Left colon (tissue), 2 donors: ENCODE measurements at places on chromosomes 7 and 10. TPM values are rescaled to one million over a fixed set of nuclear protein-coding genes. Genes with fewer than 3 reads are reported as not detected.

DNA sequence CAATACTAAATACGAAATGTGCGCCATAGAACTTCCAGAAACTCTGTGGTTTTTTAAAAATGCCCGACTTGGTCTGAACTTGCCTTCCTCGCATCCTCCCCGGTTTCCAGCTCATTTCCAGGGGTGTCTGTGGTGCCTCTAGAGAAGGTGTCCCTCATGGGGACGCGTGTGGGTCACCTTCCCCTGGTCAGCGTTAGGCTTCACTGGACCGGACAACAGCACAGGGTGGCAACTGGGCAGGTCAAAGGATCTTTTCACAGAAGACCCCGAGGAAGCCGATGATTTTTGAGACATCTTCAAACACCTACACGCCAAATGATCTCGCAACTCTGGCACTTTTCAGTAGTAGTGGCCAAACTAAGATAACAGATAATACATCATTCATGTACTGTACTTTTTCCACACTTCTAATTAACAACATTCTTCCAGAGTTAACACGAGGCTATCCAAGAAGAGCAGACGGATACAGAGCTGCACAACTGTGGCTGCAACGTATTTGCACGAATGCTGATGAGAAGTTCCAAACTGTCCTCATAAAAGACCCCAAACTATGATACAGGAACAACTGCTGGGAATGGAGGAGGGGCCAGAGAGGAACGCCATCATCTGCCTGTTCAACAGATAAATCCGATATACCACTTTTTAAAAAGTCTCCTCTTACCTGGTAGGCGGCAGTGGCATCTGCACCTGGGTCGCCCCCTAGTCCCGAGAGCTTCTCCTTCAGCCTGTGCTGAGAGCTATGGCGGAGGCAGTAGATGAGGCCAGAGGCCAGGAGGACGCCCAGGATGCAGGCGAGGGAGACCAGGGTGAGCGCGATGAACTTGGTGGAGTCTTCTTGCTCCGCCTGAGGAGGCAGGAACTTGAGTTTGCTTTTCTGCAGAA is 345.5 kb downstream of the DNAJB6 start:
- no peak for DNase-seq

- DNase-seq = no peak
These were observed 214.8 kb upstream of the ADO start for GRCh38 chr10:62589689-62590088.

DNA sequence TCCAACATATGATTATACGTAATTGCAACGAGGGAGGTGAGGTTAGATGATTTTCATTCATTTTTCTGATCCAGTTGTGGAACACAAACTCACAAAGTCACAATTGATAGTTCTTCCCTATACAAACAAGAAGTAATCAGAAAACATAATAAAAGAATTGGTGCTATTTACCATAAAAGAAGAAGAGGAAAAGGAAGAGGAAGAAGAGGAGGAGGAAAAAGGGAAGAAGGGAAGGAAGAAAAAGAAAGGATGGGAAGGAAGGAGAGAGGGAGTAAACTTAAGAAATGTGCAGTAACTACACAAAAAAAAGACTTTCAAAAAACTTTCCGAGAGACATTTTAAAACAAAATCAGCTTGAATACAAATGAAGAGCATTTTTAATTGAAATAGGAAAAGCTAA is 65.0 kb downstream of the CCDC71L start:
- no peak for DNase-seq

DNA sequence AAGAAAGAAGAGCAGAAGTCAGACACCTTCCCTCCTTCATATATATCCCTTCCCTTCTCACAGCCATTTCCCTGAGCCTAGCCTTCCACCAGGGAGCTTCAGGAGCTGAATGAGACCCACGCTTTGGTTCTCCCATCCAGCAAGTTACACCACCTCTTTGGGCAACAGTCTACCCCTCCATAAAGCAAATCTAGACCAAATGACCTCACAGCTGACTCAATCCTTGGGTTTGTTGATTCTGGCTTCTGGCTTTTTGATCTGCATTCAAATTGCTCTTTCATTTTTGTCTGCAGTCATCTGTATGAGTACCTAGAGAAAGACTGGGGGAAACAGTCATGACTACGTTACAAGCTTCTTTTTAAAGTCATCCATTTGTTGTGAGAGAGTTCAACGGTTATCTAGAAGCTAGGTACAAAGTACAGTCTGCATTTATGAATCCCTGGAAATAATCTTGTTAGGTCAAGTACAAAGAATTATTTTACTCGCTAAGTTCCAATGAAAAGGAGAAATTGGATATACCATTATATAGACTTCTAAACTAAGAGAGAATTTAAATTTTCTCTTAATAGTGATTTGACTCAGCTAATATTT is 86.3 kb downstream of the RAB11FIP2 start:
- no peak for DNase-seq

DNA sequence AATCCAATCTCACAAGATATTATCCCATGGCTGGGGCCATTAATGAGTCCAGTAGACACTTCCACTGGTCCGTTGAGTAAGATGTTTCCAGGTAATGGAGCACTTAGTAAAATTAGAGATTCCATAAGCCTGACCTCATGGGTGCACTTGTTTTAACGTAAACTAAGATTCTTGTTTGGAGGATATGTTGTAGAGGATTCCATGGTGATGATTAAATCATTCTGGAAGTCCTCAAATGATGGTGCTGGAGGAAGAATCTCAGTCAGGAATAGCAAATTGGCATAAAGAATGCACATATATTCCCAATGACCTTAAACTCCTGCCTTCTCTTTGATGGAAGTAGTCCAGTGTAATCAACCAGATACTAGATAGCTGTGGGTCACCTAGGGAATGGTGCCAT is 161.9 kb upstream of the PCLO start:
- no peak for DNase-seq

GRCh38 chr10:3045471-3046209 is 21.7 kb upstream of the PFKP start:
- DNase-seq = peak; percentile 64

GRCh38 chr7:137970253-137970975 is 31.5 kb downstream of the CREB3L2 start:
- DNase-seq = no peak

DNA sequence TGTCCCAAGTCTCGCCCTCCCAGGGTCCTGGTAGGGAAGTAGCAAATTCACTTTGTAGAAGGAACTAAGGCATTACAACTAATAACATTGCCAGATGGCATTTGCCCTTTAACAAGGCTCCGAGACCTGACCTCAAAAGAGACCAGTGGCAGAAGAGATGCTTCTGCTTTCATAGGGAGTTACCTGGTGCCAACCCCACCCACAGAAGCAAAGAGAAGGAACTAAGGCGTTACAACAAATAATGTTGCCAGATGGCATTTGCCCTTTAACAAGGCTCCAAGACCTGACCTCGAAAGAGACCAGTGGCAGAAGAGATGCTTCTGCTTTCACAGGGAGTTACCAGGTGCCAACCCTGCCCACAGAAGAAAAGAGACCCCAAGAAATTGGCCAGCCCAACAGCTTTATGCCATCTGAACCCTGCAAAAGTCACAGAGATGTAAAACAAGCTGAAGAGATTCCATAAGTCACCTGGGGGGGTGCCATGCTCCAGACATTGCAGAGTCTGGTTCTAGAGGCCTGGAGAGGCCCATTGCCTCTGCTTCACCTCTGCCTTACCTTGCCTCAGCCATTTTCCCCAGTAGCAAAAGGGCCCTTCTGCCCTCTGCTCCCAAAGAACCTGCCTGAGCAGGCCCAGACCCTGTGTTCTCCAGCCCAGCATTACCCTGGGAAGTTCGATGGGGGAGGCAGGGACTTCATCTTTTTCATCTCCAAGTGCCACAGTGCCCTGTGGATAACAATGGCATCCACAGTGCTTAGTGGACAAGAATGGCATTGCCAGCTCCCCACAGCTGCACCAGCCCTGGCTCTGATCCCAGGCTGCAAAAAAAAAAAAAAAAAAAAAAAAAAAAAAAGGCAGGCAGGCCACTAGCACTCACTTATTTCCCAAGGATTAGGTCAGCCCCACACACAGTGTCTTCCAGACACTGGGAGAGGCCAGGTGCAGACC is 179.5 kb upstream of the PLXNA4 start:
- DNase-seq = no peak

- DNase-seq = peak; percentile 21
These were observed 529 bp downstream of the ZNF853 start for GRCh38 chr7:6615723-6616555.

- DNase-seq = peak; percentile 49
These were observed 20.3 kb downstream of the MYOF start for GRCh38 chr10:93461807-93462178.

- no peak for DNase-seq
These were observed 84.2 kb downstream of the FANK1 start for GRCh38 chr10:125980521-125981035.

GRCh38 chr10:7389844-7390243 is 21.0 kb downstream of the SFMBT2 start:
- no peak for DNase-seq

DNA sequence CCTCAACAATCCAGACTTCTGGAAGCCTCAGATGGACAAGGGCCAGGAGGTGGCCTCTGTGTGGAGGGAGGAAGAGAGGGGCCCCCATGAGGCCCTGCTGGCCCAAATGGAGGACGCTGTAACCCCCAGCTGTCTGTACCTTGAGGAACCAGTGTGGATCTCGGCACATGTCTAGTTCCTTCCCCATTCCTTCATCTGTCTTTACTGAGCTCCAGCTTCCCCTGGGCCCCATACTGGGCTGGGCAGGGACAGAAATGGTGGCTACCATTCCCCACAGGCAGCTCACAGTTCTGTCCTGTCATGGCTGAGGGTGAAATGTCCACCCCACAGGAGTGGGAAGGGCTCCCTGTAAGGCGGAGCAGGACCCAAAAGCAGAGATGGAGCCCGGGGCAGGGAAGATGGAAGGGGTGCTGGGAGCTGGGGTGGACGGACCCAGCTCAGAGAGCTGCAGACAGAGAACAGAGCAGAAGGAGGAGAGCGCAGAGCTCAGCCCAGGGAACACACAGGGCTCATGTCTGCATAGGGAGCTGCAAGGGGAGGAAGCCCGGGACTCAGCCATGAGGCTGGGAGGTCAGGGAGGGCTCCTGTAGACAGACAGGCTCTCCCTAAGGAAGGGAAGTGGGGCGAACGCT is 22.8 kb downstream of the ANTXRL start:
- peak; percentile 8 for DNase-seq

DNA sequence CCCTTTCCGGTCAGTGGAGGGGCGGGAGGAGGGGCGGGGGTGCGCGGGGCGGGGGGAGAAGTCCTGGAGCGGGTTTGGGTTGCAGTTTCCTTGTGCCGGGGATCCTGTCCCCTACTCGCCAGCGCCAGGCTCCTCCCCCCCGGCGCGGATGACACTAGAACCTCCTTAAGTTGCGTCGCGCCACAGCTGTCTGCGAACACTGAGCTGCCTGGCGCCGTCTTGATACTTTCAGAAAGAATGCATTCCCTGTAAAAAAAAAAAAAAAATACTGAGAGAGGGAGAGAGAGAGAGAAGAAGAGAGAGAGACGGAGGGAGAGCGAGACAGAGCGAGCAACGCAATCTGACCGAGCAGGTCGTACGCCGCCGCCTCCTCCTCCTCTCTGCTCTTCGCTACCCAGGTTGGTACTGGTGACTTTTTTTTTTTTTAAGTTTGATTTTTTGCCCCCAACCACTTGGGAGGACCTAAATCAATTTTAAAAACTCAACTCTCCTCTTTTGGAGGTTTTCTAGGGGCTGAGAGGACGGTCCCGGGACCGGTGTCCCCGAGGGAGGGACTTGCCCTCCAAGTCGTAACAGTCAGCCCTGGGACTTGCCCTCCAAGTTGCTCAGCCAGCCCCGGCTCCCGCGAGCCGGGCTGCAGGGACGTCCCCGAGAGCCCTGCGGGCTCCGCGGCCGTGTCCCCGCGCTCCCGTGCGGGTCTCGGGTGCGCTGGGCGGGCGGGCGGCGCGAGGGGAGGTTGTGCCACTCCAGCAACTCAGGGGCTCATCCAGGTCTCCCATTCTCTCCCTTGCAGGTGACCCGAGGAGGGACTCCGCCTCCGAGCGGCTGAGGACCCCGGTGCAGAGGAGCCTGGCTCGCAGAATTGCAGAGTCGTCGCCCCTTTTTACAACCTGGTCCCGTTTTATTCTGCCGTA is at the start of gene GATA3:
Gene GATA3, plus strand, starts transcription at position 195 of the 914 bp plus-strand sequence. CDS start 968 bp downstream, outside the sequence.
- DNase-seq = peak; percentile 70

DNA sequence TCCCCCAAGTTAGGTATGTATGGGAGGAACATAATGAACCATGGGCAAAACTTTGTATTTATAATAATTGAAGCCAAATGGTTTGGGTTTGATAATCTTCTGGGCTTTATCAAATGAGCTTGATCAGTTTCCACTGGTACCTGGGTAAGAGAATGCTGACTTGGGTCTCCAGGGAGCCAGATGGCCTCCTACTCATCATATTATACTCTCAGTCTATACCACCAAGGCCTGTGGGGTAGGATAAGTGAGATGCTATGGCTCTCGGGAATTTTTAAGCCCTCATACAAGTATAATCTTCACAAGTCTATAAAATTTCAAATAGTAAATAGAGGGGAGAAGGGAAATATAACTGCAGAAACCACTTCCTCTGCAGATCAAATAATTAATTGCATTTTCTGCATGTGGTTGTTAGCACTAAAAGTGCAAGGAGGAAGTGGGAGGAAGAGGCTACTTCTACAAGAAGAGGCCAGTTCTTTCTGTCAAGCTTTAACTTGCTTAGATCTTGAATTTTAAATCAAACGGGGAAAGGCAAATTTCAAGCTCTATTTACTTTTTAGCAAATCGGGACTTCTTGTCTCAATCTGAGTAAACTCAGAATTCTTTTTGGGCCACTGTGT is 349.0 kb downstream of the SORCS1 start:
- no peak for DNase-seq

DNA sequence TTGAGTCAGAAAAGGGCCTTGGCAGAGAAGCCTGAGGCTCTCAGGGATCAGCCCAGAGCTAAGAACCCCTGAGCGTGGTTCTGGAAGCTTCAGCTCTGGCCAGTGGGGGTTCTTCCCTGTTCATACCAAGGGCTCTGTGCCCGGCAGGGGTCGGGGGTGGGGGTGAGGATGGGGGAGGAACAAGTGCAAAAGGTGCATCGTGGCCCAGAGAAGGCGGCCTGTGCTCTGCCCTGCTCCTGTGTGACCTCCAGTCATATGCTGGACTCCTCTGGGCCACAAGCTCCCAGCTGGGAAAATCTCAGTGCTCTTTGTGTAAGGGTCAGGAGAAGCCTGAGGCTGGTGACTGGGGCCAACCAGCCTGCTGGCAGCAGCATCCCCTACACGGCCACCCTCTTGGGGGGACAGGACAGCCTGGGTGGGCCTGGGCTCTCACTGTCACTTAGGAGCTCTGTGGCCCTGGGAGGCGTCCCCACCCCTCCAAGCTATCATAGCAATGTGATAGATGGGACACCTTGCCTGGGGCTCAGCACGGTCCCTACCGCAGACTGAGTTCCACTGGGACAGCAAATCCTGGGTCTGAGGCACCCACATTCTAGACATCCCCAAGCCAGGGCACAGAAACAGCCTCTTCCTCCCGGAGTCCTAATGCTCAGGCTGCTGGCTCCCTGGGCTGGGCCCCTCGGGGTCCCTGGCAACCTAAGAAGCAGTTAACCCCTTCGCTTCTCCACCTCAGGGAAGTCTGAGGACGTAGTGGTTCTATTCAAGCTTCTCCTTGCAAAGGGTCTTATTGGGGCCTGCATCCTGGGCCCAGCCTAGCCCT is 2.5 kb downstream of the MMRN2 start:
- peak; percentile 14 for DNase-seq

GRCh38 chr10:10626734-10627133 is 390.9 kb upstream of the CELF2 start:
- DNase-seq = no peak

The ASB10 gene
- total RNA-seq = not detected

The SFTPA1 gene
- total RNA-seq = not detected

The CARD11 gene
- total RNA-seq = 2.0 TPM

The RET gene
- 1.6 TPM for total RNA-seq

The NOC3L gene
- total RNA-seq = 6.3 TPM

The IFIT1B gene
- total RNA-seq = not detected

The XRCC2 gene
- total RNA-seq = 1.3 TPM

The OR2A42 gene
- not detected for total RNA-seq

The MALRD1 gene
- 0.15 TPM for total RNA-seq

The PLPP4 gene
- 0.24 TPM for total RNA-seq

The ANKRD7 gene
- total RNA-seq = not detected
